Right cardiac atrium (tissue), 5 donors: ENCODE measurements at places on chromosomes 7 and 10. TPM values are rescaled to one million over a fixed set of nuclear protein-coding genes. Genes with fewer than 3 reads are reported as not detected.

- peak; percentile 65 for DNase-seq
Observed at GRCh38 chr7:28732071-28732869, 225.9 kb downstream of the TRIL start.

DNA sequence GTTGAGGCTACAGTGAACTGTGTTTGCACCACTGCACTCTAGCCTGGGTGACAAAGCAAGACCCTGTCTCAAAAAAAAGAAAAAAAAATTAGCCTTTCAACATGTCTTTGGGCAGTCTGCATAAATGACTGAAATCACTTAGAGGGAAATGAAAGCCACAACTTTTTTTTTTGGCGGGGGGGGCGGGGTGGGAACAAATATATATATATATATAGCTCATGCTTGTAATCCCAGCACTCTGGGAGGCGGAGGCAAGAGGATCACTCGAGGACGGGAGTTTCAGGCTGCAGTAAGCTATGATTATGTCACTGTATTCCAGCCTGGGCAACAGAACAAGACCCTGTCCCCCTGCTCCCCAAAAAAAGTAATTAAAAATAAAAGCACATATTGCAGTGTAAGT is 23.4 kb upstream of the MICU1 start:
- no peak for DNase-seq

PDE6C gene
- total RNA-seq = not detected

GRCh38 chr10:81027223-81027622 is 489.5 kb downstream of the SH2D4B start:
- no peak for DNase-seq

- no peak for DNase-seq
Observed at GRCh38 chr7:102271158-102271798, 15.4 kb upstream of the SH2B2 start.

- DNase-seq = no peak
Observed at GRCh38 chr7:108278776-108279175, 148.6 kb upstream of the LAMB4 start.

- DNase-seq = no peak
Observed at GRCh38 chr7:45919231-45919784, 1.8 kb downstream of the IGFBP3 start.

DNA sequence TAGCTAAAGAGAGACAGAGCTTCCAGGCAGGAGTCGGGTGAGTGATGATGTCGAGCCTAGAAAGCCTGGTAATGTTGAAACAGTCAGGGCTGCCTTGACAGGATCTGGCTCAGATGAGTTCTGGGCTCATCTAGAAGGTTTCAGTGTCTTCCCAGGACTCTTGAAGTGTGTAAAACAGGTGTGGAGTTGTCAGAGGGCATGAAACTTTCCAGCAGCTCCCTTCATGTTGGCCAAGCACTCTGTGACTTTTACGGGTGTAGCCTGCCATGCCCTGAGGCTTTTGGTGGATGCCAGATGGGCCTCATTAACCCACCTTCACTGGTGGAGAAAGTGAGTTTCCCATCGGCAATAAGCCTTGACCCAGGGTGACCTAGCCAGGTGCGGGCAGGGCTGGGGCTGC is 66.4 kb upstream of the PDCD4 start:
- no peak for DNase-seq

DNA sequence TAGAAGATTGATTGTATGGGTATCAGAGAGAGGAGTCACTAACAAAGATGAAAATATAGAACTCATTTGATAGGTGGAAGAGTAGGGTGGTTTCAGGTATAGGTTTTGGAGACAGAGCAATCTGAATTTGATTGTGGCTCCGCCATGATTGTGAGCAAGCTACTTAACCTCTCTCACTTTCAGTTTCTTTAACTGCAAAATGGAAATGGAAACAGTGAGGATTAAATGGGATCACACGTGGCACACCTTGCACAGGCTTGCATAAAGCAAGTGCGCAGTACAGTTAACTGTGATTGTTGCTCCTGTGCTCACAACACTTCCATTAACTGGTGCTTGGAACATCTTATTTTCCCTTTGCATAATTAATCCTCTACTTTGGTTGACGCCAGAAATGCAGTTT is 54.9 kb downstream of the ATXN7L1 start:
- DNase-seq = no peak

GRCh38 chr7:35007768-35008167 is 29.5 kb downstream of the DPY19L1 start:
- no peak for DNase-seq

DNA sequence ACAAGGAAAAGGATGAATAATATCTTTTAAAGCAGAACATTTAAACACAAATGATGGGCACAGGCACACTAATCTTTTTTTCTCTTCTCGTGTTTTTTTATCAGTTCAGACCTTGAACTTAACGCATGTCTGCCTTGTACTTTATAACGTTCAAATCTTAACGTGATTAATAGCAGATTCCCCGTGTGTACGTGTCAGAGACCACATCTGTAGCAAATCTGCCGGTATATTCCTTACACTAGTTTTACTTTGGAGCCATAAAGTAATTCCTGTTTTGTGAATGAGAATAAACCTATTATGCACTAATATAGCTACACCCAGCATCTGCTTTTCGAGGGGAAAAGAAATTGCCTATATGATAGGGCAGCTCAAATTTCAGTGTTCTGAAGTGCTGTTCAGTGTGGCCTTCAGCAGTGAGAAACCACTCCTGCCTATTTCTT is 166.0 kb upstream of the TCF7L2 start:
- DNase-seq = no peak

OIT3 gene
- total RNA-seq = 0.34 TPM

DNA sequence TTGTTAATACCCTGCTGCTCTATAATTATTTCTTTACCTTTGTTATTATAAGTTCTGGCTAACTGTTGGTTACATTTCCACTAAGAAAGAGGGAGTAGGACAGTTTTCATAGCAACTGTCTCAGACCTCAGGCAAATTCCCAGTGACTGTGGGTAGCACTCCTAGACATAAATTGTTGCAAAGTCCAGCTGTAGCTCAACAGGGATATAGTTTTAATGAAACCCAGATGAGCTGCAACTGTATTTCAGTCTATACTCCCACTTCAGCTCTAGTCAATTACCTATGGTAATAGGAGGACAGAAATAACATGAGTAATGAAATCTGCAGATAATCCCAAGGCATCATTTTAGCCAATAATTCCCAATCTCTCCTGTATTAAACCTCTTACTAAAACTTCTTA is 103.0 kb upstream of the SEMA3A start:
- DNase-seq = no peak

DNA sequence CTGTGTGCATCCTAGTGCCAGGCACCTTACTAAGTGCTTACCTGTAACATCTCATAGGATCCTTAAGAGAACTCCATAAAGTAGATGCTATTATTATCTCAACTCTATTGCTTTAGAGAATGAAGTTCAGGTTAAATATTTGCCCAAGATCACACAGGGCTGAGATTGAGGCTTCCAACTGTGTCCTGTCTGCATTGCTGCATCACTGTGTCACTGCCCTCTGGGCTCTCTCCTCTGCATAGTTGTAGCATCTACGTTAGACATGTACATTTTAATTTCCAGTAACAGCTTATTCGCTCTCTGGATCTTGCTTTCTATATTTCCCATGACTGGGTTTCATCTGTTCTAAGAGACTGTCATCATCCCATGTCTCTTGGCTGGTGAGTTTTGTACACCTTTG is 63.6 kb upstream of the FZD8 start:
- DNase-seq = no peak

MRLN gene
- not detected for total RNA-seq

DNA sequence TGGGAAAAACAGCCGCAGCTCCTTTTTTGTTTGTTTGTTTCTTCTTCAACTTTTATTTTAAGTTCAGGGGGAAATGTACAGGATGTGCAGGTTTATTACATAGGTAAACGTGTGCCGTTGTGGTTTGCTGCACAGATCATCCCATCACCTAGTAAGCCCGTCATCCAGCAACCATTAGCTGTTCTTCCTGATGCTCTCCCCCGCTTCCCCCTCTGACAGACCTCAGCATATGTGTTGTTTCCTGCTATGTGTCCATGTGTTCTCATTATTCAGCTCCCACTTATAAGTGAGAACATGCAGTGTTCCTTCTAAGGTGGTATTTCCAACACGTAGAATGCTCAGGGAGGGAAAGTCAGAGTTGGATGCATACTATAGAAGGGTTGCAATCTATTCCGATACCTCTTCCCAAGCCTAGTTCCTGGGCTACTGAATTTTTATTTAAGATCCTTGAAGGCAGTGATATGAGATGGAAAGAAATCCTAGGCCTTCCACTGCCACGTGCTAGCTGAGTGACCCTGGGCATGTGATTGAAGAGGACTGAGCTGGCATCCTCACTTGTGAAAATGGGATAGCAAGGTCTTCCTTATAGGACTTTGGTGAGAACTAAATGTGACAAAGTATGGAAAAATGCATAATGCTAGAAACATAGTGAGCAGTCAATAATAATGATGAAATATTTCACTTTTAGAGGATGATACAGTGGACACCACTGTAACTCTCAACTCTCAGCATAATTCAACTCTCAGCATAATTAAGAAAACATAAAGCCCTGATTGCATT is 278.5 kb downstream of the REEP3 start:
- DNase-seq = no peak

DNA sequence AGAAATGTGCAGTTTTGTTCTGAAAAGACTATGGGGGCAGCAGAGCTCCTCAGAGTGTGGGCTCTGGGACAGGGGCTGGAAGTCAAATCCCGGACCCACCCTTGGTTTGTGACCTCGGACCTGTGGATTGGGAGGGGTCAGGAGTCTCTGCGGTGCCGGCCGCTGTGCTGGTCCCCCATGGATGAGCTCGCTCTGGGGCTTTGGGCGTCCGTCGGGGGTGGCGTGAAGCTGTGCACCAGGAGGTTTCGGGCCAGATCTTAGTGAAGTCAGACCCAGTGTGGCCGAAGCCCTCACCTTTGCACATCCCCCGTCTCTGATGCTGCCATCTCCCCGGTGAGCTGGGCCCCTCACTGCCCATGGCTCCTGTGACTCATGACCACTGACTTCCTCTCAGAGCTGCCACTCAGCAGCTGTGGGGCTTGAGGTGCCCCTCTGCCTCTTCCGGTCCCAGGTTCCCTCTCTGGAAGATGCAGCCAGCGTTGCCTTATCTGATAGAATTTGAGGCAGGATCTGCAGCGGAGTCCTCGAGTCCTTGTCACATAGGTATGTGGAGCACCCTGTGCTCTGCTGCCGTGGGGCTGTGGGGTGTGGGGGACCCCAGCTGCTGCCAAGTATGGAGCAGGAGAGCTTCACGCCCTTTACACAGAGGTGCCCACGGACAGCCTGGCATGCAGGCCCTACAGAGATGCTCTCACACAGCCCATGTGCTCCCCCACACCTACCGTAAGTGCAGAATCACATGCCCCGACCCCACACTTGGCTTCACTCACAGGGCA is 11.4 kb upstream of the SCART1 start:
- DNase-seq = no peak

DNA sequence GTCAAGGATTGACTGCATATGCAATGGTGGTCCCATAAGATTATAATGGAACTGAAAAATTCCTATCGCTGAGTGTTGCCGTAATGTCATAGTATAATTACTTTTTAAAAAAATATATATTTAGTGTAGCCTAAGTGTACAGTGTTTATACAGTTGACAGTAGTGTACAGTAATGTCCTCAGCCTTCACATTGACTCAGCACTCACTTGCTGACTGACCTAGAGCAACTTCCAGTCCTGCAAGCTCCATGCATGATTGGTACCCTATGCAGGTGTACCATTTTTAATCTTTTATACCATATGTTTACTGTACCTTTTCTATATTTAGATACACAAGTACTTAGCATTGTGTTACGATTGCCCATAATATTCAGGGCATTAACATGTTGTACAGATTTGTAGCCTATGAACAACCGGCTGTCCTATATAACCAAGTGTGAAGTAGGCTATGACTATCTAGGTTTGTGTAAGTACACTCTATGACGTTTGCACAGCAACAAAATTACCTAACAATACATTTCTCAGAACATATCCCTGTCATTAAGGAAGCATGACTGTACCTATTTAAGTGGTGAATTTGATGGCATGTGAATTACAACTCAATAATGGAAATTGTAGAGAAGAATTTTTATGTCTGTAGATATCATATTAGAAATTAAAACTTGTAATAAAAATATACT is 40.9 kb downstream of the CCNY start:
- DNase-seq = no peak

DNA sequence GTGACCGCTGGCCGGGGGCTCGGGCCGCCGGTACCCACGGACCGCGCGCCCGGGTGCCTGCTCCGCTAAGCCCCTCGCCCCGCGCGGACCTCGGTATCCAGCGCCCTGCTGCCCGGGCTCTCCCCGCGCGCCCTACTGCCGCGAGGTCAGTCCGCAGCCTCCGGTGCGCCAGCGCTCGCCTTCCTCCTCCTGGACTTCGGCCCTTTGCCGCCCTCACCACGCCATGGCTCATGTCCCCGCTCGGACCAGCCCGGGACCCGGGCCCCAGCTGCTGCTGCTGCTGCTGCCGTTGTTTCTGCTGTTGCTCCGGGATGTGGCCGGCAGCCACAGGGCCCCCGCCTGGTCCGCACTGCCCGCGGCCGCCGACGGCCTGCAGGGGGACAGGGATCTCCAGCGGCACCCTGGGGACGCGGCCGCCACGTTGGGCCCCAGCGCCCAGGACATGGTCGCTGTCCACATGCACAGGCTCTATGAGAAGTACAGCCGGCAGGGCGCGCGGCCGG is 483 bp downstream of the GDF10 start:
- DNase-seq = no peak

GRCh38 chr7:151782598-151783448 is 94.1 kb downstream of the PRKAG2 start:
- peak; percentile 90 for DNase-seq

- peak; percentile 51 for DNase-seq
Observed at GRCh38 chr10:93968540-93968945, 25.2 kb upstream of the PLCE1 start.

ATP6V1F gene
- total RNA-seq = 127 TPM

GRCh38 chr7:120996333-120996987 is 7.9 kb downstream of the CPED1 start:
- peak; percentile 60 for DNase-seq

FAM241B gene
- 5.5 TPM for total RNA-seq

GRCh38 chr7:21198921-21199320 is 229.0 kb upstream of the SP4 start:
- DNase-seq = no peak
